ENCODE measurements at places on chromosomes 5 and 9.

GRCh38 chr5:111439473-111440075 is 72.8 kb downstream of the STARD4 start:
- no peak for DNase-seq

DNA sequence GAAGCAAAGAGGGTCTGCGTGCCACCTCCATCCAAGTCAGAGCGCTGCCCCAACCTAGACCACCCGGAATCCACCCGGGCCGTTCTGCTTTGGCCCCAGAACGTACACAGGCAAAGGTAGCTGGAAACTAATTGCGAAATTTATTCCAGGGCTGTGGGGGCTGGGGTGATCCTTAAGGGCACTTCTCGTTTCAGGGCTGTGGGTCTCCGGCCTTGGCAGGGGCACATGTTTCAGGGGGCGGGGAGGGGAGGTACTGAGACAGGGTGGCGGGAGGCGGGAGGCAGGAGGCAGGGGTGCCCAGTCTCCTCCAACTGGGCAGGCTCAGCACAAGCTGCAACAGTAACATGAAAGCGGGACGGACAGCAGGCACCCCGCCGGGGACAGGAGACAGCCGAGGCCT is 26.1 kb downstream of the NR5A1 start:
- DNase-seq: no peak

DNA sequence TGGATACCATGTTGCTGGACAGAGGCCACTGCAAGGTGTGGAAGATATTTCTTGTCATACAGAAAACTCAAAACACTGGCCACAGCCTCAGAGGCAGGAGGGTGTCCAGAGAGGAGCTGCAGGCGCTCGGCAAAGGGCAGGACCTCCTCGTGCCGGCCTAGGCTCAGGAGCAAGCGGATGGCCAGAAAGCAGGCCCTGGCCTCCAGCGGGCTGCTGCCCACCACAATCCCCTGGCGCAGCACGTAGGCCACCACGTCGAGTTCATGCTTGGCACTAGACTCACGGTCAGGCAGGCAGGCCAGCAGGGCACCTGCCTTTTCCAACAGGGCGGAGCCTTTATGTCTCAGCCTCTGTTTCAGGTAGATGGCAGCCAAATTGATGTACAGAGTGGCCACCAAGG is 35.2 kb downstream of the SH3TC2 start:
- DNase-seq: no peak

DNA sequence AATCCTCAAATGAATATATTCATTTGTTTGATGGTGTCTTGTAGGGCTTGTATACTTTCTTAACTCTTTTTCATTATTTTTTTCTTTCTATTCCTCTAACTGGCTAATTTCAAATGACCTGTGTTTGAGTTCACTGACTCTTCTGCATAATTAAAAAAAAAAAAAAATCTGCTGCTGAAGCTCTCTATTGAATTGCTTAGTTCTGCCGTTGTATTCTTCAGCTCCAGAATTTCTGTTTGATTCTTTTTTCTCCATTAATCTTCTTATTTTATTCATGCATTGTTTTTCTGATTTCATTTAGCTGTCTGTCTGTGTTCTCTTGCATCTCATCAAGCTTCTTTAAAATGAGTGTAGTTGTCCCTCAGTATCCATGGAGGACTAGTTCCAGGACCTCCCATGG is 244.6 kb downstream of the ROR2 start:
- no peak for DNase-seq

DNA sequence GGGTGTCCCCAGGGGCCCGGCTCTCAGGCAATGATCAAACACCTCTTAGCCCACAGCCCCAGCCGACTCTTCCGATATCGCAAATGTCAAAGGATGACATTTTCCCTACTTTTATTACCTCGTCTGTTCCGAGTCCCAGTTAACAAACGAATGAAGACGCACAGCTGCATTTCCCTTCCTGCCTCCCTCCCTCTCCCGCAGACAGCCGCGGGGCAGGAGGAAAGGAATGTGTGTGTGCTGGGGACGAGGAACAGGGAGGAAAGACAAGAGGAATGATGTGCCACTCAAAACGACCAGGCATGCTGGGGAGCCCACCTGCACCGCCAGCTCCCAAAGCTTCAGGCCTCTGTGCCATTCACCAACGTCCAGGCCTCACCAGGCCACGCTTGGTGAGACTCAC is 125.9 kb upstream of the SARDH start:
- DNase-seq: no peak

DNA sequence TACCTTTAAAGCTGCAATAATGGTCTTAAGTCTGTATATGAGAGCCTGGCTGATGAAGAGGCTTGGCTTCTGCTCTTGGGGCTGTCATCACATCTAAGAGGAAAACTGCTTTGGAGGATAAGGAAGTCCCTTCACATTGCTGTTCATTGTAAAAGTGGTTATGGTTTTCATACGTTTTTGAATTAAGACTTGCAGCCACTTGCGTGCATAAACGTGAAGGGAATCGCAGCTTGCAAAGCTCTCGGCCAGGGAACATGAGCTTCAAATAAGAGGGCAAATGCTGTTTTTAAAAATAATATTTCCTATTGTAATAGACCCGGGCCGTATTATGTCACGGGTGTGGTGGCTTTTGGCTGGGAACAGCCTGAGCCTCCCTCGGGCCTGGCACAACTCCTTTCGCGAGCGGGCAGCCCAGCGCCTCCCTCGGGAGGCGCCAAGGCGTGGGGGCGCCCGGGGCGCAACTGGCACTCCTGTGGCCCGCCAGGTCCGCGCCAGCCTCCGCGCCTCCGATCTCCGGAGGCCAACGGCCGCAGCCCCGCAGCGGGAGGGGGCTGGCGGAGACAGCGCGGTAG is 538 bp upstream of the ARHGEF28 start:
- no peak for DNase-seq

GRCh38 chr5:172935096-172935495 is 24.1 kb upstream of the RPL26L1 start:
- DNase-seq: no peak

GRCh38 chr9:121281614-121282276 is 13.8 kb downstream of the GSN start:
- DNase-seq: no peak

DNA sequence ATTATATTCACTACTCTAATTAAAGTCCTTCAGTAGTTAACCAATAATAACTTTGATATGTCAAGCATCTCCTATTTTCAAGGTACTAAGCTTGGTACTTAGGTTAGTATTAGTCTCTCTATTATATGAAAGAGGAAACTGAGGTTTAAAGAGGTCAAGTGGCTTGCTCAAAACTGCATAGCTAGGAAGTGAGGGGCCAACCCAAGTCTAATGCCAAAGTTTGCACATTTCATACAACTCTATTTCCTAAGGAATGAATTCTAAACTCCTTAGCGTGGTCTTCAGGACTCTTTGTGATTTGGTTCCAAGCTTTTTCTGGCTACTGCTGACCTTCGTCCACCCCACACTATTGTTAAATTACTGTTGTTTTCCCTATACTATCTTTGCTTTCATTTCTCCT is 9.9 kb upstream of the SHOC1 start:
- DNase-seq: no peak

- DNase-seq: no peak
Observed at GRCh38 chr5:178431063-178431781, 159.0 kb downstream of the COL23A1 start.

GRCh38 chr9:138025417-138025816 is 147.8 kb downstream of the CACNA1B start:
- no peak for DNase-seq

DNA sequence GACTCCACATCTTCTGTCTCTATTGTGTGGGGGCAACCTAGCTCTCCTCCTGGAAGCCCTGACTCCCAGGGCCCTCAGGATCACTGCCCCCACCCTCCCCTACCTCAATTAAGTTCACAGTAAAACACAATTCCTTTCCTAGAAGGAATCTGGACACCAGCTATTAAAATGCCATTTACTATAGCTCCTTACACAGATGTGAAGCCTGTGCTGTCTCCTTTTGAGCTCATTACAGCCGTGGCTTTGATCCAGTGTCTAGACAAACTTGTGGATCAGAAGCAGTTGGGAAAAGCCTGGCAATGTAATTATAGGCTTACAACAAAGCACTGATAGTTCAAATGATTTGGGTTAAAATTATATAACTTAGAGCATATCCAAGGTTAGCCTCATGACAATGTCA is 107.0 kb upstream of the SMIM23 start:
- no peak for DNase-seq

DNA sequence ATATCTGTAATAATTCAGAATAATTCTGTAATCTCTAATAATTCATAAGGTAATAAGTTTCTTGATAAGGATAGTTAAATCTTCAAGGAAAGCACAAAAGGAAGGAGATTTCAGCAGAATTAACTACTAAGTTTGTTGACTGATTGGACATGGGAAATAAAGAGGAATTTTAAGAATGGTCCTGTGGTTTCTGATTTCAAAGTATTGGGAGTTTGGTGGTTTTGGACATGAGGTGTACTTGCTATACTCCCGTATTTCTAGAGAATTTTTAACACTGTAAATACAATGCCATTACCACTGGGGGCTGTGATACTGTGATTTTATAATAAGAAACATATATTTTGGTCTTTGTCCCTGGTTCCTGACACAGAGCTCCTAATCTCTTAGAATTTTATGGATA is 123.9 kb downstream of the UNC13B start:
- no peak for DNase-seq

DNA sequence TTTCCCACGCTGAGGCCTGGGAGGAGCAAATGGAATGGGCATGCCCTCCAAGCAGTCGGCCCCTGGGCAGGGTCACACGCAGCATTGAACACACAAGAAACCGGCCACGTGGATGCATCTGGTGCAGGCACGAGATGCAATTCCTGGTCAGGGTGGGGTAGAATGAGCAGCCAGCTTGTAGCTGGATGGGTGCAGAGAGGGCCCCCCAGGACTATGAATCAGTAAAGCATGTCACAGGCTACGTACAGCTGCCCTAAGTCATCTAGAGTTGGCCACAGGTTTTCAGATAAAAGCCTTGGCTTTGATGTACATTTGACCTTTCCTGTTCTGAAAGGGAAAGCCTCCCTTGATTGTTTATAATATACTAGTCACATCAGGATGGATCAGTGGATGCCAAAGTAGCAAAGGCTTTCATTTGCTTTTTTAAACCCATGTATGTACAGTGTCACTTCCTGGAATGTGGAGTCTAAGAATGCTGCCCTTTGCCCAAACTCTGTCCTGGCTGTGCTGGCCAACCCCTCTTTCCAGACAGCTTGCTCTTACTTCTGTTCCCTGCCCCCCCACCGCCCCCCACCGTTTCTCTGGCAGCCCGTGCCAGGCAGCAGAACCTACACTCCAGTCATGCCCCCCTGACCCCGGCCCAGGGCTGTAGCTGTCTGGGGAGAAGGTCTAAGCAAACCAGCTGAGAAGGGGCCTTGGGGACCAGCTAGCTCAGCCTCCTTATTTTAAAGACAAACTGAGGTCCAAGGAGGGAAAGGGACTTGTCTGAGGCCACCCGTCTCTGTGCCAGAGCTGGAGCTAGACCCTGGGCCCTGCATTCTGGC is 169.2 kb downstream of the HSPA4 start:
- DNase-seq: peak; percentile 68

DNA sequence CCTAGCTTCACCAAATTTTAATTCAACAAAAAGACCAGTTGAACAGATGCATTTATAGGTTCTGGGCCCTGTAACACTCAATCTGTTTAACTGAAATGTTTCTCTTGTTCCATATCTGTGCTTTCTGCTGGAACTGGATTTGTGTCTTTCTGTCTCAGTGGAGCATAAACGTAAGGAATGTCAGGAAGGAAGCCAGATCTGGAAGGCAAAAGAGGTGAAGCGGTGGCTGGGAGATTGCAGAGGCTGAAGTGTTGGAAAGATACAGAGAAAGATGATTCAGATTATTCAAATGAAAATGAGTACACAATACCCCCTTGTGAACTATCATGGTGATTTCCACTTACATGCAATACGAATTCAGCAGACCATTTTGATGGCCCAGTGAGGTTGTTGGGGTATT is 406.8 kb downstream of the BRINP1 start:
- no peak for DNase-seq

DNA sequence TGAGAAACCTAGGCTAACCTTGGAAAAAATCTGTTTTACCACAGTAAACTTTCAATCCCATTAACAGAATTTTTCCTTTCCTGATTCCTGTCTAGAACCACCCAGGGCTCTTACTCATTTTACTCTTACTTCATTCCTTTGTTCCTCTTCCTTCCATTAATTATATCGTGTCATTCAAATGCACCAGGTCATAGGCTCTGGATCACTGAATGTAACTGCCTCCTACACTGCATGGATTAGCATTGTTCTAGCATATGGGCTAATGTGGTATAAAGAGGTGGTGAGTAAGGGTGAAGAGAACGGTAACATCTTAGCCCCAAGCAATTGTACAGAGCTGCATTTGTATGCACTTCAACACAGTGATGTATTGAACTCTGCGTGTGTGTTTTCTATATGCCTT is 49.5 kb upstream of the SPINK5 start:
- no peak for DNase-seq

DNA sequence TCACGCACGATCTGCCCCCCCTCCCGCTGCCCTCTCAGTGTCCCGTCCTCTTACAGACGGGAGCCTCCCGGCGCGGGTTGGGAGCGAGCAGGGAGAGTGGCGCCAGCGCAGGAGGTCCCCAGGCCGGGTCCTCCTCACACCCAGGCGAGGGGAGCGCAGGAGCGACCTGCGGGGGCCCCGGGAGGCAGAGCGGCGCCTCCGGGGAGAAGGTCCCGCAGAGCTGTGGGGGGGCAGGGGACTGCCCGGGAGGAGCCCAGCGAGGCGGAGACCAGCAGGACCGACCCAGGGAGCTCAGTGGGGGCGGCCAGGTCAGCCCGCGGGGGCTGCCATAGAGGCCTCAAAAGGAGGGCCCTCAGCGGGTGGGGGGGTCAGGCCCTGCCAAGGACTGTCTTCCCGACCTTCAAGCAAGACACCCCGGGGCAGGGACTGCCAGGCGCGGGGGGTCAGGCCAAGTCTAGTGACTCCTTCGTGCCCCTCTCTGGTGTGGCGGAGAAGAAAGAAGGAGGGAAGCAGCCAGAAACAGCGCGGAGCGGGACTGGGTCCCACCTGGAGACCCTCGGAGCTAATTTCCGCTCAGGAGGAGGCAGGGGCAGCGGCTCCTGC is 123.3 kb upstream of the ERCC6L2 start:
- DNase-seq: no peak

- no peak for DNase-seq
Observed at GRCh38 chr5:113450929-113451328, 16.1 kb upstream of the TSSK1B start.

DNA sequence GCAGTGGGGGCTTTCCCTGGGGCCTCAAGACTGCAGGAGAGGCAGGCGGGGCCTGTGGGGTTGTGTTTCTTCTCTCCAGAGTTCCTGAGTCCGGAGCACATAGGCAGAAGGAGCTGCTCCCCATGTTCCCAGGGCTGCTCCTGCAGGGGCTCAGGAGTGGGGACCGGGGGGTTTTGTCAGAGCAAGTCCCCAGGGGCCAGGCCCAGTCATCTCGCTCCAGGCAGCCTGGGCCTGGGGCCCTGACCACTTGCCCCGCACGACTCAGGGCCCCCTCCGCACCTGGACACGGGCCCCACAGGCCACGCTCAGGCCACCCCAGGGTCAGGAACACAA is 22.0 kb upstream of the SLC6A19 start:
- DNase-seq: no peak

GRCh38 chr5:35274839-35275509 is 44.7 kb upstream of the PRLR start:
- DNase-seq: peak; percentile 6

- no peak for DNase-seq
Observed at GRCh38 chr9:112670991-112671625, 46.8 kb downstream of the INIP start.

GRCh38 chr5:90066920-90067319 is 342.6 kb downstream of the CETN3 start:
- no peak for DNase-seq
